Stimulated activated CD8-positive, alpha-beta memory T cell treated with anti-CD3 and anti-CD28 coated beads, Interleukin-7, amount 100 ng/mL, for 48 hours (primary cell): ENCODE measurements at places on chromosomes 16 and 17.

DNA sequence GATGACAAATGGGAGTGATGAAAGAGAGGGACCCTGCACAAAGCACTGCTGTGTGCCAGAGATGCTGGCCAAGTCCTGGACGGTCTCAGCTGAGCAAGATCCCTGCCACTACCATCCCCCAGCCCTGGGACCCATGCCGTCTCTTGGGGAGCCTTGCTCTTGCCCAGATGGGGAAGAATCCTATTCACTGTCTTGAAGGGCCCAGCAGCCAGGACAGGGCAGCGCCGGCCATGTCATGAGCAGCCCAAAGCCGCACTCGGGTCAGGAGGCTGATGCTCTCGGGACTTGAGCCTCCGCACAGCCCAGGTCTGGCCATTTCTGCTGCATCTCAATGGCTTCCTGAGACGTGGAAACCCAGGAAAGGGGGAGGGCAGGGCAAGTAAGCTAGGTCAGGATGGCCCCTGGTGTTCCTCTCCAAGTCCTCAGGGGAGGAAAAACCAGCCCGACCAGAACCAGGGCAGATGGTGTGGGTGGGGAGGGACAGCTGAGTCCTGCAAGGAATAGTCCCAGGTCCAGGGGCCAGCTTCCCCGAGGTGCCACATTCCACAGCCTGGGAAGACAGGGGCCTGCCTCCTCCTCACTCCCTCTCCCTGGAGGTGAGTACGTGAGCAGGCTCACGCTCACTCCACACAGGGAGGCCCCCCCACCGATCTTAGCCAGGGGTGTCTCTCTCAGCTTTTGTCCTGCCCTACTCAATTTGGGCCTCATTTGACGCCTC lies 7.8 kb upstream of the KRT19 start:
- DNase-seq, result no peak

DNA sequence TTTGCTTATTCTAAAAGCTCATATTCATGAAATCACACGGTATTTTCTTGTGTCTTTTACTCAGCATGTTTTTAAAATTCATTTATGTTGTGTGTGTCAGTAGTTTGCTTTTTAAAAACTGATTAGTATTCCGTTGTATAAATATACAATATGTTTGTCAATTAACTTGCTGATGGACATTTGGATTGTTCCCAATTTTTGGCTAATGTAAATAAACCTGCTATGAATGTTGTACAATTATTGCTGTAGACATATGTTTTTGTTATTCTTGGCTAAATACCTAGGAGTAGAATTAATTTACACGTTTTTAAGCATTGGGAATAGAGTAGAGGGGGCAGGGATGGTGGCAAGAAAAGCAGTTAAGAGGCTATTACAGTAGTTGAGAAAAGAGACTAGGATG lies 199.5 kb upstream of the CCL2 start:
- no peak for DNase-seq

- DNase-seq, result no peak
These were observed 79.0 kb downstream of the NETO2 start for GRCh38 chr16:47064775-47065174.

DNA sequence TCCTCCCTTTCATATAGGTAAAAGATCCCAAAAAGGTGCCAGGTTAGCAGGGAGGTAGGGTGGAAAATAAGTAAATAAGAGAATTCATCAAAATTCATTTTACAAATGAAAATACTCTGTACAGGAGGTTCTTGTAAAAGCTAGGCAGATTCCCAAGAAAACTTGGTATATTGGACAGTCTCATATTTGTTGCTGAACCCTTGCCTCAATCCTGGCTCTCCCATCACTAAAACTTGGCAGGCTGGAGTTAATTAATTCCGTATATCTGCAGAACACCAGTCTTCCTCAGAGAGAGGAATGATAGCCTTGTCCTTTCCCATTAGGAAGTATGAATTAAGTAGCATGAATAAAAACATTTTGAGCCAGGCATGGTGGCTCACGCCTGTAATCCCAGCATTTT lies 66.2 kb upstream of the MTMR4 start:
- DNase-seq, result no peak

DNA sequence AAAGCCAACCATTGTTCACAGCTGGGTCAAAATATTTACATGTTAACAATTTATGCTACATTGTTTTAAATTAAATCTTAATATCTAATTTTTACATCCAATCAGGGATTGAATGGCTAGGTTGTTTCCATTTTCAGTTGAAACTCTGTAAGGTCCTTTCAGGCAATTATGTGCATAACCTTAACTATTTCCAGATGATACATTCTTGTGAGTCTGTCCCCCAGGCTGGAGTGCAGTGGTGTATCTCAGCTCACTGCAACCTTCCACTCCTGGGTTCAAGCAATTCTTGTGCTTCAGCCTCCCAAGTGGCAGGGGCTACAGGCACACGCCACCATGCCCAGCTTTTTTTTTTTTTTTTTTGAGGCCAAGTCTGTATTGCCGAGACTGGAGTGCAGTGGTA lies 10.4 kb downstream of the CDC42EP4 start:
- DNase-seq, result no peak
